ENCODE measurements at places on chromosomes 4 and X. TPM values are rescaled to one million over a fixed set of nuclear protein-coding genes. Genes with fewer than 3 reads are reported as not detected.

Gene SORBS2
- 0.02 TPM for total RNA-seq

Gene CXXC4
- not detected for total RNA-seq

Gene CT45A10
- 0.23 TPM for total RNA-seq

Gene SLC2A9
- 0.41 TPM for total RNA-seq

Gene MAGEE2
- total RNA-seq: not detected

Gene CXCL3
- total RNA-seq: 6.1 TPM

Gene HSD17B11
- total RNA-seq: 40.3 TPM
